Ureter (tissue), 1 donor: ENCODE measurements at places on chromosomes 1 and 21. TPM values are rescaled to one million over a fixed set of nuclear protein-coding genes. Genes with fewer than 3 reads are reported as not detected.

Gene SPRR5
- not detected for total RNA-seq

Gene ZNF362
- total RNA-seq: 53.7 TPM

Gene EPS8L3
- 0.55 TPM for total RNA-seq

Gene SLFNL1
- total RNA-seq: 0.68 TPM

Gene TADA1
- total RNA-seq: 11.1 TPM

Gene LHX8
- total RNA-seq: 0.21 TPM

Gene ARHGEF10L
- 166 TPM for total RNA-seq

Gene LEFTY2
- total RNA-seq: 0.26 TPM

Gene PRELP
- total RNA-seq: 128 TPM
